ENCODE measurements at places on chromosomes 11 and 22. TPM values are rescaled to one million over a fixed set of nuclear protein-coding genes. Genes with fewer than 3 reads are reported as not detected.

MB gene
- 1.5 TPM for total RNA-seq

CBLIF gene
- not detected for total RNA-seq

OR52N4 gene
- 0.31 TPM for total RNA-seq

DNA sequence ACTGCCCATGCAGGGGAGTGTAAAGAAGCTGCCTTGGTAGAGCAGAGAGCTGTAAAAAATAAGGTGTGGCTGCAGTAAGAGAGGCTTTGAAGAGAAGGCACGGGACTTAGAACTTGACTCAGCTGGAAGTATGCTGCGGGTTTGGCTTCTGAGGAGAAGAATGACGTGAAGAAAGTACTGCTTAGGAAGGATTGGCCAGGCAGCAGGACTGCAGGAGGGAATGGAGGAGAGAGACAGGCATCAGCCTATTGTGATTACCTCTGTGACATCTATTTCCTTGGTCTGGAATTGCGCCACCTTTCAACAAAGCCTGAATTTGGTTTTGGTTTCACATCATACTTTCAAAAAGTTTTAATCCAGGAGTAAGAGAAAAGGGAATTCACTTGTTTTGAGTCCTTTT, 22.5 kb downstream of the PRRG4 start:
- ATAC-seq, result no peak

DNA sequence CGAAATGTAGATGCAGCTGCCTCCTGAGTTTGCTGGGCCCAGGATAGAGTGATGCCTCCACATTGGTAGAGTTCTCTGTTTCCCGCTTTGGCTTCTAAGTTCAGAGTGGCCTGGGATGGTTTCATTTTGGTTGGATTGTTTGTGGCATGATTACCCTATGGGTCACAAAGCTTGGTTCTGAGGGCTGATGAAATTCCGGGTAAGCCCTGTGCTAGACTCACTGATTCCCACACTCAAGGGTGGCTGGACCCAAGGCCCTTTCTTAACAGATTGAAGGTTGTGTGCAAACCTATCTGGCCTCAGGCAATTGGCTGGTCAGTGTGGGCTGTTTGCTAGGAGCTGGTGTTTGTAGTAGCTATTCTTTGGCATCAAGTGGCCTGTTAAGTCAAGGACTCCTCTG, 158.4 kb downstream of the MYO18B start:
- ATAC-seq, result no peak

GRCh38 chr11:78187366-78188285, 800 bp downstream of the KCTD21 start:
- no peak for ATAC-seq

DNA sequence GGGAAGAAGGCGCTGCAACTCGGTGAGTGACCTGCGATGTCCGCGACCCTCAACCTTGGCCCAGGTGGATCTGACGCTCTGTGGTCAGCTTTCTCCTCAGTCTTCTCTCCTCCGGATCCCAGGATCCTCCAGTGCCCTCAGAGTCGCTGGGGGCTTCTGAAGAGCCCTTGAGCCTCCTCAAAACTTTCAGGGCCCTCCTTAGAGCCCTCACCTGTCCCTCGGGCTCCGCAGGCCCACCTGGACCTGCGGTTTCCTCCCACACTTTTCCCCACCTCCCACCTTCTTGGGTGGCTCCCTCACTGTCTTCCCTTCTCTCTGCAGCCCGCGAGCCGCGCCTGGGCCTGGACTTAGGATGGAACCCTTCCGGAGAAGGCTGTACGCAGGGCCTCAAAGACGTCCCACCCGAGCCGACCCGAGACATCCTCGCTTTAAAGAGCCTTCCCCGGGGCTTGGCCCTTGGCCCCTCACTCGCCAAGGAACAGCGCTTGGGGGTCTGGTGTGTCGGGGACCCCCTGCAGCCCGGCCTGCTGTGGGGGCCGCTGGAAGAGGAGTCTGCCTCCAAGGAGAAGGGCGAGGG, 335 bp downstream of the ZNF408 start:
- ATAC-seq, result peak; percentile 5

- no peak for ATAC-seq
These were observed 76.8 kb upstream of the SHANK2 start for GRCh38 chr11:71329165-71329510.

DNA sequence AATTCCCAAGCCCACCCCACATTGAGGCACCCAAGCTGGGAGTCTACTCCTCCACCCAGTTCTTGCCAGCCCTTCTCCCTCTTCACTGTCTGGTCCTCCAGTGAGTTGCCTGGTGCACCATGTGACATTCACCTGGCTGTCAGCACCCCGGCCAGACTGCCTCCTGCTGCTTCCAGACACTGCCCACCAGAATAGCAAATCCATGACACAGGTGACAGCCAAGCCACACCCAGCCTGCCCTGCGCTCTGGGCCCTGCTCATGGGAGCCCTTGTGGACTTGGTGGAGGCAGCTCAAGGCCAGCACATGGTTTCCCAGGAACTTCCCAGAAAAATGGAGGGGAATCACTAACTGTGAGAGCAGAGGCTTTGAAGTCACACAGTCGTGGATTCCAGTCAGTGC, 96.3 kb upstream of the CSNK2A3 start:
- ATAC-seq, result no peak

GRCh38 chr11:128045094-128045725, 542.1 kb downstream of the ETS1 start:
- ATAC-seq, result no peak

DNA sequence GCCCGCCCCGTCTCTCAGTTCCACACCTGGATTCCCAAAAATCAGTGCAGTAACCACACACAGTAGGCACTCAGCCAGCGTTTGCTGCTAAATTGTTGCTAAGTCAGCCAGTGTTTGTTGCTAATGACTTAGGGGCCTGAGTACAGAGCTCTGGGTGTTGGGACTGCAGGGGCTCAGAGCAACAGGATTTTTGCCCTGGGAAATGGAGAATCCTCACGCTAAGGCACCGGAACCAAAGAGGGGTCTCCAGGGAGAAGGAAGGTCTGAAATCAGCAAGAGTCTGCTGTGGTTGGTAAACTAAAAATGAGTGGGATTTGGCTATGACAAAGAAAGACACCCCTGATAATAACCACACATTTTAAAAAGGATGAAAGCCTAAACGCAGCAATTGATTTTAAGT, 22.7 kb upstream of the ALX4 start:
- ATAC-seq, result no peak

- ATAC-seq, result no peak
These were observed 255.7 kb downstream of the BUD13 start for GRCh38 chr11:116517077-116517476.

GRCh38 chr11:33900159-33900840, 8.4 kb upstream of the LMO2 start:
- no peak for ATAC-seq

GRCh38 chr11:57983191-57983590, 40.5 kb upstream of the OR9Q1 start:
- peak; percentile 38 for ATAC-seq

GRCh38 chr11:61969391-61969758, 1.9 kb upstream of the FTH1 start:
- ATAC-seq, result no peak

GRCh38 chr11:11580012-11580411, 41.8 kb downstream of the GALNT18 start:
- no peak for ATAC-seq

DNA sequence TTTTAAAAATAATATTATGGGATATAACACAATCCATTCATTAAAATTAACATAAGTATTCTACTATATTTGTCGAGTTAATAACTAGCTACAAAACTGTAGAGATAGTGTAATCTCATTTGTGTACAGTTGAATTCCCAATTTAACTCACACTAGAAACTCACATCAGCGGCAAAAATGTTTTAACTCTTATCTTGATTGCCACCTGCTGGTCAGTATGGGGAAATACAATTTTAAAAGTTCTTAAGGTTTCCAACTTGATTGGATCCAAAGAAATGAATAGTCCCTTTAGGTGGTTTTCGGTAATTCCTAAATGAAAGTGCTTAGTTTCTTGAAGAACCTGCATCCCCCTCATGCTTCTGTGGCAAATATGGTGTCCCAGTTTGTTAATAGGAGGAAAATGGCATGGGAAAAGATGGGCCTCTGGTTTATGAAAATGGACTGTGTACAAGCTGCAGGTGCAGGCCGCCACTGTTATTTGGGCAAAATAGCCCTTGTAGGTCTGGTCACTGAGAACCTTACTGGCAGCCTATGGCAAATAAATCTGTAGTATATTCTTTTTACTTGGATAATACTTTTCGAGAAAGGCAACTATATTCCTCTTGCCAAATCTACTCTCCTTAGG, 33.7 kb upstream of the SLC17A6 start:
- ATAC-seq, result no peak

GRCh38 chr11:102116453-102117205, 6.4 kb downstream of the YAP1 start:
- ATAC-seq, result no peak

DNA sequence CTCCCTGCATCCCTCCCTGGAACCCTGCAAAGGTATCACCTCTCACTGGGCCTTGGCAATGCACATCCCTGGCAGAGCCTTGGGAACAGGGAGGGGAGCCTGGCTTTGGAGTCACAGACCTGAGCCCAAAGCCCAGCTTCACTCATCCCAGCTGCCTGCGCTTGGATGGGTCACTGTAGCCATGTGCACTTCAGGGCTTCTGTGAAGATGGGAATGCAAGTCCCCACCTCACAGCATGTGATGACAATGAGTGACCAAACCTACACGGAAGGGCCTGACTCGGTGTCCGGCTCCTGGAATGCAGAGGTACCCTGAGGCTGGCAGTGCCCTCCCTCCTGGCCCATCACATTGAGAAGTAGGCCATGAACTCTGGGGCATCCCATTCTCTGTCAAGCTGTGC, 22.8 kb upstream of the BAIAP2L2 start:
- ATAC-seq, result no peak

DNA sequence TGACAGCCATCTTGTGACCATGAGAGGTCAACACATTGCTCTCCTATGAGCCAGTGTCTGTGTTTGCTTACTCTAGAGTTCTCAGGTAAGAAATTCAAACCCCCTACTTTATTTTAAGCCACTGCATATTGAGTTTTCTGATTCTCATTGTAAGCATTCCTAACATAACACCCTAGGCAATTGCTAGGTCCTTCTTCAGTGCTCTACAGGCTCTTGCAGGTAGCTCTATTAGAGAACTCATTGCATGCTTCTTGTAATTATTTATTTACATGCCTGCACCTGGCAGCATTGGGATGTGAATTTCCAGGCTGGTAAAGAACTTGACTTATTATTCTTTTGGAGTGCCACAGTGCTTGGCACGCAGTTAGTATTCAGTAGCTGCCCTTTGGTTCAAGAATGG, 288.8 kb upstream of the SYN3 start:
- ATAC-seq, result no peak

DNA sequence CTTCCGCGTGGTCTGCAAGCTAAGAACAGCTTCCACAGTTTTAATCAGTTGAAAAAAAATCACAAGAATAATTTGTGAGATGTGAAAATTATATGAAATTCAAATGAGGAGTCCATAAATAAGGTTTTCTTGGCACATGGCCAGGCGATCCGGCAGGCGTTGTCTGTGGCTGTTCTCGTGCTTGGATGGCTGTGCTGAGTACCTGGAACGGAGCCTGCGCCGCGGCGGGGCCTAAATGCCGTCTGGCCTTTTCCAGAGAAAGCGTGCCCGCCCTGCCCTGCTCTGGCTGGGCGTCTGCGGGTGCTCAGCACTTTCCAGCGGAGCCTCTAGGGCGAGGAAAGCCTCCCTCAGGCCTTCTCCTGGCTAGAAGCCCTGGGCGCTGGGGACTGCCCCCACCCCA, 41.8 kb downstream of the OSBPL5 start:
- ATAC-seq, result no peak

DNA sequence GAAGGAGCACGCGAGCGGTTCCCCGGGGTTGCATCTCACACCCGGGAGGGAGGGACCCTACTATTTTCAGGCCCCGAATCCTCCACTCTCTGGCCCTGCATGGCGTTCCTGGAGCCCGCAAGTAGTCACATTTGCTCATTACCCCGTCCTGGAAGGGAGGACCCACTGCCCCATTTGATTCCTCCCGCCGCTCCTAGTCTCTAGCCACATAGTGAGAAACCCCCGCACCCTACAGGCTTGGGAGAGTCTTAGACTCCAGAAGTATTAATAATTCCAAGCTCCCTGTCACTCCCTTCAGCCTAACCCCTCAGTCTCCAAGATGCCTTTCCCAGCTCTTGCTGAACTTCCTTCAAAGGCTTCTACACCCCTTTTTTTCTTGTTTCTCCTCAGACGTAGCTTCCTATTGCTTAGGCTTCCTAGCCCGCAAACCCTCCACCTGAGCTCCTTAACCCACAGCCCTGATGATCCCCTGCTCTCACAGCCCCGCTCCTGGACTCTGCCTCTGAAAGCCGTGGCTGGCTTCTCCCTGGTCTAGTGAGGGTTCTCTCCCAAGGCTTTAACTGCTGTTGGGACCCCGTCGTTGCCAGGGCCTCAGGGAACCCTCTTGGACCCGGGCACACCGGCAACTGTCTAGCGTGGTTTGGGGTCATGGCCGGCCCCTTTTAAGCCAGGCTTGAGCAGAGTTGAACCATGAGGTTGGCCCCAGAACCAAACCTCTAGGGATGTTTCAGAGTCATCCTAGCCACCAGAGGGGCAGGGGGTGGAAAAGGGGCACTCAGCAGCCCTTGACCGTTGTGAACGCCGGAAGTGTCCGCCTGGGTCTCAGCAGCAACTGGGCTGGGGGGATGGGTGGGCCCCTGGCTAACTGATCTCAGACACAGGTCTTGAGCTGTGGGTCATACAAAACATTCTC, 862 bp downstream of the GGA1 start:
- ATAC-seq, result no peak
